ENCODE measurements at places on chromosomes 1 and 21. TPM values are rescaled to one million over a fixed set of nuclear protein-coding genes. Genes with fewer than 3 reads are reported as not detected.

Gene KRTAP7-1
- total RNA-seq, result not detected

Gene LRRN2
- total RNA-seq, result 6.5 TPM

Gene FALEC
- total RNA-seq, result not detected

Gene DISP3
- not detected for total RNA-seq

Gene JAM2
- total RNA-seq, result 54.1 TPM

Gene CHIT1
- total RNA-seq, result not detected

Gene RUNX3
- 0.21 TPM for total RNA-seq

Gene GNPAT
- total RNA-seq, result 34.8 TPM

DNA sequence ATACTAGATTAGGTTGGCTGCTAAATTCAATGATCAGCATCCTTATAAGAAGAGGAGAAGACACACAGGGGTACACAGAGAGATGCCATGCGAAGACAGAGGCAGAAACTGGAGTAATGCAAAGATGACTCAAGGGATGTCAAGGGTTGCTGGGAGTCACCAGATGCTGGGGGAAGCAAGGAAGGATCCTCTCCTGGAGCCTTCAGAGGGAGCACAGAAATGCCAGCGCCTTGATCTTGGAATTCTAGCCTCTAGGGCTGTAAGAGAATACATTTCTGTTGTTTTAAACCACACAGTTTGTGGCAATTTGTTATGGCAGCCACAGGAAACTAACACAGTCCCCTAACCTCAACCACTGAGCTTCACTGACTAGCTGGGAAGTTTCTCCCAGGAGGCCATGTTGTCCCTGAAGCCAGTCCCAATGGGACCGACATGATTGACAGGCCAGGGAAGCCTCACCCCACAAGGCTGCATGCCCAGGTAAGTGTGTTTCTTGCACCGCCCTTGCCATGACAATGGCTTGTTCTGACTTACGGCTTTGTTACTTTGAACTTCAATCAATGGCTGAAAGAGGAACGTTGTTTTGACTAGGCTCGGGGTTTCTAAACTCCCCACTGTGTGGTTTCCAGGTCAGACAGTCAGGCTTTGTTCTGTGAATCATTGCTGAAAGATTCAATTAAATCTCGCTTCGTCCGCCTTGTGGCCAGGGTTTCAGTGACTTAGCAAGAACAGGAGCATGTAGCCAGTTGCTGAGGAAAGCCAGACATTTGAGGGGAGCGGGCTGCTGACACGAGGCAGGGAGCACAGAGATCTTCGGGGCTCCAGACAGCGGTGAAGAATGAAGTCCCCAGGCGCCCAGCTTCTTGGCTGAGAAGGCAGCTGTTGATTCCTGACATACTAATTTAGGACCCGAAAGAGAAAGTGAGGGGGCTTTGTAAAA lies 62.3 kb downstream of the RUNX1 start:
- DNase-seq, result no peak

DNA sequence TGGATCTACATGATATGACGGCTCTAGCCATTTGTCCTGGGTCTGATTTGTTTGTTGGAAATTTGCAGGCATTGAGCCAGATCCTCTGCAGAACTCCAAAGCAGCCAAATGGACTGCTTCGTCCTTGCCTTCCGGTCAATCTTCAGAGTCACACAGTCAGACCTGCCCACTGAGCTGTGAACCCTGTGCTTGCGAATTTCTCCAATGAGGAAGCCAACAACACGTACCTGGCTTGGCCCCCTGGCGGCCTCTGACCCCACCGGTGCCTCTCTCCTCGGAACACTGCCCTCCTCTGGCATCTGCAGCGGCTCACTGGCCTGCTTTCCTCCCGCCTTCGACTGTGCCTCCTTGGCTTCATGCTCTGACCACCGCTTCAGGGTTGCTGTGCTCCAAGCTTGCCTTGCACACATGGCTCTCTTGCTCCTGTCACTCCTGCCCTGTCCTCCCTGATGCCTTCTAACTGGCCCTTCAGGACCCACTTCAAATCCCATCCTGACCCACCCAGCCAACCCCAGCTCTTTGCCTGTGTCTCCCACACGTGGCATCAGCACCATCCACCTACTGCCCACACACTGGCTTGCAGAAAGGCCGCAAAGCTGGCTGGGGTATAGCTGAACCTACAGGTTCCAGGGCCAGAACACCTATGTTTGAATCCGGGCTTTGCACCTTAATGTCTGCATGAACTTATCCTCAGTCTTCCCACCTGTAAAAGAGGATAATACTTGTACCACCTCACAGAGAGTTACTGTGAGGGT lies 128.2 kb downstream of the KCNN3 start:
- DNase-seq, result no peak

- DNase-seq, result no peak
Measured at GRCh38 chr1:215584389-215584788, 17.3 kb downstream of the KCTD3 start.

DNA sequence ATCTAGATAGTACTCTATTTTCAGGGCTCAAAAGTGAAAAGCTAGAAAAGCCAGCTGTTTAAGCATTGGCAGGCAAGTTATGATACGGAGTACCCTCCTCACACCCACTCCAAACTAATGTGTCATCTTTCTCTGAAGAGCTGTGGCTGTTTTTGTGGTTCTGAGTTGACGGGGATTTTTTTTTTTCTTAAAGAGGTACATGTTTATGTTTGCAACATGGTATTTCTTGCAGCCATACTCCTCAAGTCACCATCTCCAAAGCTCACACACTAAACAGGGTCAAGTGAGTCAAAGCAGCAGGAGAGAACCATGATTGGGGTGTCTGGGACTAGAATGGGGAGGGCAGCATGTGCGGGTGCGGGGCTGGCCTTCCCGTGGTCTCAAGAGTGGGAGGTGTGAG lies 347.2 kb downstream of the DISC1 start:
- no peak for DNase-seq

- no peak for DNase-seq
Measured at GRCh38 chr1:65512383-65512782, 91.9 kb downstream of the LEPR start.

DNA sequence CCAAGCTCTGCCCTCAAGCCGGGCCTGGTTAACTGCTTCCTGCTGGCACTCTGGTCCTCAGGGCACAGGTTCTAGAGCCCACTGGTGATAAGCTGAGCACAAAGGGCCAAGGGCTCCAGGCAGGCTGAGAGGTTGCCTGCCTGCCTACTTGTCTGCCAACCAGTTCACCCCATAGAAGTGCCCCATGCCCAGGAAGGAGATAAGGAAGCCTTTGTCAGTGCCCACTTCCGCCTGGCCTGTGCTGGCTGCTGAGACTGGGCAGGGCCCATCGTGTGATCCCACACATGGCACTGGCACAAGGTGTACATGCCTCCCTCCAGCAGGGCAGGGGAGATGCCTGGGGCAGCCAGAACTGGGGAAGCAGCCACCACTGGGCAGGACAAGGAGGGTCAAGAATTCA lies 24.1 kb downstream of the SLC9A1 start:
- no peak for DNase-seq

DNA sequence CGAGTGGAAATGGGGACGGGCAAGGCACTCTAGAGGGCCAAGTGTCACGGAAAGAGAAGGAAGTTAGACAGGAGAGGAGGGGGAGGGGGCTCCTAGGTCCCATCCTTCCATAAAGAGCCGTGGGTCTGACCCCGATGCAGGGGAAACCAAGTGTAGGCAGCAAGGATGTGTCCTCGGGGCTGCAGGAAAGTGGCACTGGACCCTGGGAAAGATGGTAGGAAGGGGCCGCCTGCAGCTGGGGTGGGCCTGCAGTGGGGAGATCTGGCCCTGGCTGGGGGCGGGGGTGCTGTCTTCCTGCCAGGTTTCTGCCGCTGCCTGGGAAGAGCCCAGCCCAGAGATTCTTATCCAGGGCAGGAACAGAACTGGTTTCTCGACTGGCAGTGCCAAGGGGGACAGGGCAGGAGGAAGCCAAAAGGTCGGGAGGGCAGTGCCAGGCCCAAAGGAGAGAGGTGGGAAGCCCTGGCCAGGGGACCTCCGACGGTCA lies 12.9 kb downstream of the CRABP2 start:
- no peak for DNase-seq

DNA sequence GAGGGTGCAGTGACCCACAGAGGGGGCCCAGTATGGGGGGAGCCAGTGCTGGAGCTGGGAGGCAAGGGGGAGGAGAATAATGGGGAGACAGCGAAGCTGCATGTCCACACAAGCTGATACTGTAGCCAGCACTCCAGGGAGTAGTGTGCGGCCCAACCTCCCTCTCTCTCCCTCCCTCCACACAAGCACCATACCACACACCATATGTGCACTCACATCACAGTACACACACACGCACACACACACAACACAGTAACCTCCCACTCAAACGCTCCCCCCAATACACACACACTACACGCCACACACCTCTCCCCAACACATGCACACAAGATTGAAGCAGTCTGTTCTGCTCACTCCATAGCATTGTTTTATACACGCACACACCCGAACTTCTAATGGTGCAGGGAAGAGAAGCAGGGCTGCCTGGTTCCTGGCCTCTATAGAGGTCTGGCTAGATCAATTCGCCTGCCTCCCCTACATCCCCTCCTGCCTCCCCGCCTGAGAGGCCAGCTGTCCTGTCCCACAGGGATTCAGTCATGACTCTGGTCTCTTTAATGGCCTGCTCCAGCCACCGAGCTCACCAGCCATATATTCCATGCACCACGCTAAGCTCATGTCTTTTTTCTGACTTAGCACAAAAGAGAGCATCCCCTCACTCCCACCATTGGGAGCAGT lies 3.8 kb downstream of the NCDN start:
- DNase-seq, result no peak

DNA sequence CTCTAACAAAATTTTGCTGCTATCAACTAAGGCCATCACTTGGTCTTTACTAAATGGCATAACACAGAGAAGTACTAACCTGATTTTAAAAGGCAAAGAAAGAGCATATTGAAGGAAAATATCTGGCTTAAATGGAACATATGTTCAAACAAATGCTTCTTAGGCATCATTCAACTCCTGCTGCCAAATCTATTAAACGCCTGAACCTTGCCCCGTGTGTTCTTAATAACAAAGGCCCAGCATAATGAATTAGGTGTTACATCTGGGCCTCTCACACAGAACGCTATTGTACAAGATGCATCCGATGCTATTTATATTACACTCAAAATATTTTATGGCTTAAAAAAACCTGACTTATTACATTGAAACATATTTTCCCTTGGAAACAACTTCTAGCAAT lies 48.4 kb downstream of the B3GALNT2 start:
- DNase-seq, result no peak

DNA sequence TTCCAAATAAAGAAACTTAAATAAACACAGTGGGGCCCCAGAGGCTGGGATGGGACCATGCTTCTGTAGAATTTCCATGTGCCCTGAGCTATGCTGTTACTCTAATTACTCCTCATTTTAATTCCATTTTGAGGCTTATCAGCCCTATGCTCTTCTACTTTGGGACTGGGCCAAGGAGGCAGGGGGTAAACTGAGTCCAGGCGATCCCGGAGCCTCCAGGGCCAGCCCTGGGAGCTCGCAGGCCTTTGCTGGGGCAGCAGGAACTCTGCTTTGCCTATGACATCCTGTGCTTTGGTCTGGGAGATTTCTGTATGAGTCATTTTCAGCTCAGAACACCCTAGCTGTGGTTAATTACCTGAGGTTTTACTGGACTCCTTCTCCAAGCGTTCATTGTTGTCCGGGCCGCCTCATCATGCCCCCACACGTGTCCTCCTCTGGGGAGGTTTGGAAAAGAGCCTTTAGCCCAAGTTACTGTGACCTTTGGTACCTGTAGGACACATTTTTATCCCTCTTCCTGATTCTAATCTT lies 95.7 kb downstream of the RHOU start:
- no peak for DNase-seq

DNA sequence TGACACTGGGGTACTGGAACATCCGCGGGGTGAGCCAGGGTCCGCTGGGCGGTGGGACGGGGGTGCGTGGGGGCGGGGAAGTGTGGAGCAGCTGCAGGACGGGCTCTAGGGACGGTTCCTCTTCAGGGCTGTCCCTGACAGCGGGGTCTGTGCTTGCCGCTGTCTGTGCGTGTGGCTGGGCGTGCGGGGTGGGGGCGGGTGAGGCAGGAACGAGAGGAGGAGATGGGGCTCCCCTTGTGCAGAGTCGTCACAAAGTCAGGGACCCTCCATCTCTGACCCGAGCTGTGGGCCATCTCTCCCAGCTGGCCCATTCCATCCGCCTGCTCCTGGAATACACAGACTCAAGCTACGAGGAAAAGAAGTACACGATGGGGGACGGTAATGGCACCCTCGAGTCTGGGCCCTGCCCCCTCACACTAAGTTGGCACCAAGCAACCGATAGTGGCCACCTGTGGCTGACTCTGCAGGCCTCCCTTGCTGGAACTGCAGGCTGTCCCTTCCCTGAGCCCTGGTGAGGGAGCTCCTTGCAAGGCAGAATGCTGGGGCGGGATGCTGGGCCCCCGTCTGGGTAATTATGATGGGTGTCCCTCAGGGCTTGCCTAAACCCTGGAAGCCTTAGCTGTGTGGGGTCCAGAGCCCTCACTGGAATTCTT lies 392 bp downstream of the GSTM2 start:
- no peak for DNase-seq

- no peak for DNase-seq
Measured at GRCh38 chr1:55164906-55165305, 50.3 kb downstream of the USP24 start.

DNA sequence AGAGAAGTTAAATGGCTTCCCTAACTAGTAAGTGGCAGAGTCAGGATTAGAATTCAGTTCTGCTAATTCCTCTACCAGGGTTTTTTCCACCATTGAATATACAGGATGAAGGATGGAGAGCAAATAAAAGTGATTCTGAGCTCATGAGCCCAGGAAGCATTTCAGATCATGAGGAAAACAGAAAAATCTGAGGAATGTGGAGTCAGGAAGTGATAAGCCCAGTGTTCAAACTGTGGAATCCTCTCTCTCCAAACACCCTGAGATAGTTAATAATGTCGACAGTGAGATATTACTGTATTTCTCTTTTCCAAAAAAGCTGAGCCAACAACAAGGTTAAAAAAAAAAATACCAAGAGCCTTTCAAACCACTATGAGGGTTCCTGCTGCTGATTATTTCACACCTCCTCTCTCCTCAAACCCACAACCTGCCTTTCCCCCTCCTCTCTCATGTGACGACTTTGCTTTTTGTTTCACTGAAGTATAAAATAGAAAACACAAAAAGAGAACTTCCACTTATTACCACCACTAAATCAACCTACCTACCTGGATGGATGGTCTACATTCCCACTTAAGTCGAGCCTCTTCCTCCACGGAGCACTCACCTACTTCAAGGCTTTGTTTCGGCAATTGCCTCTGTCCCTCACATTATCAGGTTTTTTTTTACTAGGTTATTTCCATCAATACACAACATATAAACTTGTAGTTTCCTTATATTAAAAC lies 8.9 kb downstream of the SLAMF1 start:
- DNase-seq, result no peak

DNA sequence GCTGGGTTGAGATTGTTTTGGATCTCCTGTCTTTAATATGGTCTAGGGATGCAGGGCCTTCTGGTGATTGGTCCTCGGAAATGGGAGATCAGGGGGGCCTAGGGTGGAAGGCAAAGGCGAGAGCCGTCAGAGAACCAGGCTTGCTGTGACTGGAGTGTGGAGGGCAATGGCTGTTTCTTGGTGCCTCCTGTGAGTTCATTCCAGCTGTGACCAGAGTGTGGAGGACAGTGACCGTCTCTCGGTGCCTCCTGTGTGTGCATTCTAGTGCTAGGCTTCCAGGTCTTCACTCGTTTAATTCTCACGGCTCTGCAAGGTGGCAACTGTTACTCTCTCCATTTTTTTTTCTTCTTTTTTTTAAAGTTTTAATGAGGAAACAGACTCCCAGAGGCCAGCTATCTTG lies 14.1 kb downstream of the LDLRAP1 start:
- no peak for DNase-seq

Data from ascending aorta (tissue), 2 donors.